ENCODE measurements at places on chromosomes 7 and 10.

GRCh38 chr10:119942973-119943372 is 50.4 kb downstream of the SEC23IP start:
- no peak for DNase-seq

DNA sequence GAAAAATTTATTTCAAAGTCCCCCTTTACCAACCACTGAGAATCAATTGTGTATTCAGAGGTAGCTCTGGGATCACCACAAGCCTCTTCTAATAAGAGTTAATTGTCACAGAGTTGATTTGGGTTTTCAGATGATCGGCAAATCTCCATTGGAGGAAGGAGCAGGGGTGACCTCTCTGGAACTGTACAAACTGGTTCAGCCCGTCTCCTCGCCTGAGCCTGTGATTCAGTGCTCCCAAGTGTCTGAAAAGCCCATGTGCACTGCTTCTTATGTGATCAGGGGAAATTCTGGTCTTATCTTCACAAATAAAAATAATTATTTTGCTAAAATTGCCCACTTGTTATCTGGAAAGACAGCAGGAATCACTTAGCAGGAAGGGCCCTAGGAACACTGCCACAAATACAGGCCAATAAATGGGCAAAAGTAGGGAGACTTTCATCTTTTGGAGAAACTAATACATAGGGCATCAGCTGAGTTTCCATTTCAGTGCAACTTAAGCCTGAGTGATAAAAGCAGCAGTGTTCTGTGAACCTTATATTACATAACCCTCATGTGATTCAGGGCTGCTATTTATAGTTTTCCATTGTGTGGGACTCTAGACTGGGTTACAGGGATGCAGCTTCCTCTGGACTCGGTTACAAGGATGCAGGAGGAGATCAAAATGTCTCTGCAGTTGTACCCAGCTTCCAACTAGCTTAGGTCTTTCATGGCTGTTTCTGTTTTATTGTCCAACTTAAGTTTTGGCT is 32.3 kb downstream of the CDK1 start:
- no peak for DNase-seq

- DNase-seq: no peak
Observed at GRCh38 chr7:138625849-138626230, 75.3 kb downstream of the SVOPL start.

GRCh38 chr10:32680803-32681557 is 235.0 kb downstream of the CCDC7 start:
- no peak for DNase-seq

DNA sequence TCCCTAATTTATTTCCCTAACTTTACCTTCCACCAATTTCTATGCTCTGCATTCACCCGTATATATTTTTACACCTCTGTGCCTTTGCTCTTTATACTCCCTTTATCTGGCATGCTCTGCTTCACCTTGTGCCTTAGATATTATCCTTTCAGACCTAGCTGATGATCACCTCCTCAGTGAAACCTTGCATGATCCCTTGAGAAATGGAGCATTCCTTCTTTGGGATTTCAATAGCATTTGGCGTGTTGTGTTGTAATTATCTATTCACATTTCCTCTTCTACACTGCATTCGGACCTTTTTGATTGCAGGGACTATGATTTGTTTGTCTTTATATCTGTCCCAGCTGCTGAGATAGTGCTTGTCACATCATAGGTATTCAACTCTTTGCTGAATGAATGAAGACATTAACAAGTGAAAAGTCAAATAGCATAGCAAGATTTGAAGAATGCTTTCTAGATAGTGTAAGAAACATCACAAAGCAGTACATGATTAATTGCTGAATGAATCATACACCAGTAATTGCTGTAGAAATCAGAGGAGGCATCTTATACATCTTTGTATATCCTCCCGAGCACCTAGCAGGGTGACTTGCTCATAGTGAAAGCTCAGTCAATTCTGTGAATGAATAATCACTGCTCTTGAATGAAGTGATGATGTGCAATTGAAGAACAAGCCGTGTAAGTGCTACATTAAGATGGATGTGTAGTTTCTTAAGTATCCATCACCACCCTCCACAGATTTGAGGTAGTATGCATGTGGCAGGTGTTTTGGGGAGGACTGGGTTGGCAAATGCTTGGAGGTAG is 2.0 kb upstream of the TM9SF3 start:
- DNase-seq: no peak

- DNase-seq: no peak
Observed at GRCh38 chr10:53406532-53406931, 633.9 kb upstream of the MBL2 start.

DNA sequence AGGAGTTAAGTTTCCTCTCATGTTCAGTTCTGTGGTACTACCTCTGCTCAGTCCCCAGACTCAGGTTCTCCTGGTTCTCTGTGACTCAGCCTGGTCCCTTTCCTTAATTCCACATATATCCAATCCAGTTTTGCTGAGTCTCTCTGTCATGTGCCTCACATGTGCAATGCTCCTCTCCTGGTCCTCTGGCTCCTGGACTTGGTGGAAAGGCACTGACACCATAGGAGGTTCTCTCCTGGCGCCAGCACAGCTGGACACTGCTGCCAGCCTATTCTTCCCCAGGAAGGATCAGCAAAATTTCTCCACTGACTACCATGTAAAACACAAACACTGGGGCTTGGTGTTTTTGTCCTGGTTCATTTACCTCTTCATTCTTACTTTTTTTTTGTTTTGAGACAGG is 27.8 kb downstream of the GLUD1 start:
- no peak for DNase-seq

GRCh38 chr7:45979275-45980180 is 58.5 kb upstream of the IGFBP3 start:
- no peak for DNase-seq

DNA sequence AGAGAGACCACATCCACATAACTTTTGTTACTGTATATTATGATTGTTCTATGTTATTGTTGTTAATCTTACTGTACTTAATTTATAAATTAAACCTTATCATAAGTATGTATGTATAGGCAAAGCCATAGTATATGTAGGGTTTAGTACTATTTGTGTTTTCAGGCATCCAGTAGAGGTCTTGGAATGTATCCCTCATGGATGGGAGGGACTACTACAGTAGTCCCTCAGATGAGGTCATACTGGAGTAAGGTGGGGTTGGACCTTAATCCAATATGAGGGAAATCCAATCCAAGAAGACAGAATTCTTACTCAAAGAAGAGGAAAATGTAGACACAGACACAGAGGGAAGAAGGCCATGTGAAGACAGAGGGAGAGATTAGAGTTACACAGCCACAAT is 34.1 kb upstream of the MALRD1 start:
- no peak for DNase-seq

DNA sequence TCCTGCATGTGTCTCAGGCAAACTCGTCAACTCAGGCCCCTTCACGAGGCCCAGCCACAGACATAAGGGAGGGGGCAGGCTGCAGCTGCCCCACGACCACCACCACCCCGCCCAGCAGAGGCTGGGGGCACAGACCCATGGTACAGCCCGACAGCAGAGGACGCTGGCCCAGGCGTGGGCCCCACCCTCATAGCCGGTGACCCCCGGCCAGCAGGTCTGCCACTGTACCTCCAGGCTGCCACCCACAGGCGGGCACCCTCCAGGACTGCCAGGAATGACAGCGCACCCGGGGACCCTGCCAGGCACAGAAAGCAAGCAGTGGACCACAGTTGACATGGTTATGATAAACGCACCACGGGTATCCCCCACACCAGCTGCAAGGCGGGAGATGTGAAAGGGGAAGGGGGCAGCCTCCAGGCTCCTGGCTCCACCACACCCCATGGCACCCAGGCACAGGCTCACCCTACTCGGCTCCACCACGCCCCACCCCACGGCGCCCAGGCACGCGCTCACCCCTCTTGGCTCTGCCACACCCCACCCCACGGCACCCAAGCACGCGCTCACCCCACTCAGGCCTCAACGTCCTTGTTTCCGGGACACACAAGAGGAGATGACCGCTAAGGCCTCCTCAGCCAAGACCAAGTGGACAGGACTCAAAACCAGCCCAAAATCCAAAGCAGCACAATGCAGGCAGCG is 135.9 kb downstream of the MAD1L1 start:
- DNase-seq: no peak

DNA sequence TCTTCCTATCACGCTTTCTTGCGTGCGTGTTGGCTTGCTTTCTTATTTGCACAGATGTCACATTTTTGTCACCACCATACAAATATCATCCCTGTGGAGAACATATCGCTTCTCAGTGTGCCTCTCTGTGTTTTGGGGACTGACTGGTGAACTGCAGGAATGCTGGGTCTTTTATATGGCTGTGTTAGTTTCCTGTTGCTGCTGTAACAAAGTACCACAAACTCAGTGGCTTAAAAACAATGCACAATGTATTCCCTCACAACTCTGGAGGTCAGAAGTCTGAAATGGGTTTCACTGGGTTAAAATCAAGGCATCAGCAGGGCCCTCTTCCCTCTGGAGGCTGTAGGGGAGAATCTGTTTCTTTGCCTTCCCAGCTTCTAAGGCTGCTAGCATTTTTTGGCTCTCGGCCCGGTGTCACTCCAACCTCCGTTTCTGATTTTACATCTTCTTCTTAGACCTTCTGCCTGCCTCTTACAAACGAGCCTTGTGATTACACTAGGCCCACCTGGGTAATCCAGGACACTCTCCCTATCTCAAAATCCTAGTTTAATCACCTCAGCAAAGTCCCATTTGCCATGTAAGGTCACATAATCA is 82.0 kb downstream of the LRMDA start:
- DNase-seq: no peak

- DNase-seq: no peak
Observed at GRCh38 chr7:112649560-112649959, 140.6 kb downstream of the TMEM168 start.
